NB4 (cell line): ENCODE measurements at places on chromosomes 1 and 21.

- DNase-seq, result peak; percentile 89
These were observed at the start of gene RAB4A for GRCh38 chr1:229270547-229271447. Gene RAB4A, plus strand, starts transcription at chr1:229271111. Its CDS starts 229 bp downstream, at chr1:229271340.

DNA sequence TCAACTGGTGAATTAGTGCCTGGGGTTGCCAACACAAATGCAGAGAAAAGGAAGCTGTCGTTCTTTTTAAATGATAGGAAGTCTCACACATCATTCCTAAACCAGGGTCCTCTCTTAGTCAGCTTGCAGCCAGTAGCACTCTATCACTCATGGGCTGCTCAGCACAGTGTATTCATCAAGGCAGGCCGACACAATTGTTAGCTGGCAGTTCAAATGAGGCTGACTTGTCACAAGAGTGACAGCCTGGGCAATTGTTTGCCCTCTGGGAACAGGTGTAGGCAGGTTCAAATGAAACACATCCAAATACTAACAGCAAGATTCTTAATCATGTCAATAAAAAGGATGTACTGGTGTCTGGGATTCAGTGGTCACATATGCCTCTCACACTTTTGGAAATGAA is 76.9 kb downstream of the ERICH3 start:
- no peak for DNase-seq

DNA sequence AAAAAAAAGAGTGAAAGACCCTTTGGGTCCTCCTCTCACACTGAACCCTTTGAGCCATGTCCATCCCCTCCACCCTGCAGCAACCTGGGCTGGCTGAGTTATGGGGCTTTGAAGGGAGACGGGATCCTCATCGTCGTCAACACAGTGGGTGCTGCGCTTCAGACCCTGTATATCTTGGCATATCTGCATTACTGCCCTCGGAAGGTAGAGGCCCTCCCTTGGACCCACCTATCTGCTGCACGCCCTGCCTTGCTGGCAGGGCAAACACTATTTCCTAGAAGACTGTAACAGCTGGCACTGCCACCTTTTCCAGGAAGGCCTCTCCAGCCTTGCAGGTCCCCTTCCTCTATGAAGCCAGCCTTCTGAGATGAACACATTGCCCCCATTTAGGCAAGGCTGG is 1.1 kb downstream of the SLC50A1 start:
- DNase-seq, result peak; percentile 35

GRCh38 chr1:167473761-167474160 is 44.6 kb downstream of the CD247 start:
- DNase-seq, result no peak

- DNase-seq, result peak; percentile 76
These were observed 376 bp downstream of the SF3A3 start for GRCh38 chr1:37989361-37989930.

GRCh38 chr1:22619798-22620197 is 16.6 kb upstream of the C1QA start:
- DNase-seq, result peak; percentile 47

- DNase-seq, result no peak
These were observed 216.5 kb downstream of the URB2 start for GRCh38 chr1:229842302-229843255.

GRCh38 chr21:34642211-34643075 is 26.4 kb upstream of the CLIC6 start:
- DNase-seq, result peak; percentile 39

DNA sequence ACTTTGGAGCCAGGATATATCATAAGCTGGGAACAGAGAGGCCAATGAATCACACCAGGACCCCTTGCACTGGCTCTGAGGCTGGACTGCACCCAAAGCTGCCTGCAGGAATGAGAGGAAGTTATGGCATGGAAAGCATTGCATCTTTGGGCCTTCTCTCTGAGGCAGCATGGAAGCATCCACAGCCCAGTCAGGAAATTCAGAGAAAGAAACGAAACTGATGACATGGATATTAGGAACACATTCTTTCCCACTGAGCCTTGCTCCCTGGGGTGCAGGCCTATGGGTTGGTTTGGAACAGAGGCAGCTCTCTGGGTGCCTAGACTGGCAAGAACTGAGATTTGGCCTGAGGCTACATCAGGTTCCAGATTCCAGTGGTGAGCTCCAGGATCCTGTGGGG is 98.6 kb downstream of the NGF start:
- DNase-seq, result no peak

DNA sequence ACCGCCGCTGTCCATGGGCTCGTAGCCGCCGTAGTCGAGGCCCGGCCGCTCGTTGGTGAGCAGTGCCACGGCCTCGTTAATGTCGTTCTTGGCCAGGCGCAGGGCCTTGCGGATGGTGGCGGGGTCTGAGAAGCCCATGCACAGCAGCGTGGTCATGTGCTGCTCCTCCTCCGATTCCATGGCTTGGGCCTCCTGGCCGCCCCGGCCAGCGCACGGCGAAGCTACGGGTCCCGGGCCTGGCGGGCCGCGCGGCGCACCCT is 300 bp downstream of the USP24 start:
- DNase-seq, result peak; percentile 57

- DNase-seq, result no peak
These were observed 78.6 kb upstream of the CSF3R start for GRCh38 chr1:36561361-36561724.

DNA sequence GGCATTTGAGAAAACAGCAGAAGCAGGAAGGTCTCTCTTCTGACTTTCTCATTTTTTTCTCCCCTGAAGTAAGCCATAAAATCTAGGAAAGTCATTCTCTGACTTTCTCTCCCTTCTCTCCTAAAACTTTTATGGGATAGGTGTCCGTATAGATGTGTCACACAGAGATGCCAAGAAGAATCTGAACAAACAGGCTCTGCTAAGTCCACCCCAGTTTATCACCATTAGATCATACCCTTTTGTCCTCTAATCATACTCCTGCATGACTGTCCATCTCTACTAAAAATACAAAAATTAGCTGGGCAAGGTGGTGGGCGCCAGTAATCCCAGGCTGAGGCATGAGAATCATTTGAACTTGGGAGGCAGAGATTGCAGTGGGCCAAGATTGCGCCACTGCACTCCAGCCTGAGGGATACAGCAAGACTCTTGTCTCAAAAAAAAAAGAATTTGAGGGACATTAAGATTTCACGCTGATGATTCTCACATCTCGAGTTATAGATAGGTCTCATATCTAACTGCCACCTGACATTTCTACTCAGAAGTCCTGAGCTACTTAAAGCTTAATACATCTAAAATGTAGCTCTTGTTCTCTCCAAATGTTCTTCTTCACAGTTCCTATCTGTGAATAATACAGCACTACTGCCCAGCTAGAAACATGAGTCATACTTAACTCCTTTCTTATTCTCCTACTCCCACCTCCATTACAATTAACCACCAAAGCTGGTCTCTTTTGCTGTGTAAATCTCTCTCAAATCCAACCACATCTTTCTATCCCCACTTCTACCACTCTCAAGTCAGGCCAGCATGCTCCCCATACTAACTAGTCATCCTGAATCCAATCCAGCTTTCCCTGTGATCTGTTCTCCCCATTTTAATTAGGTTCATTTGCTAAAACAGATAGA is 47.7 kb downstream of the ZNF644 start:
- peak; percentile 76 for DNase-seq

DNA sequence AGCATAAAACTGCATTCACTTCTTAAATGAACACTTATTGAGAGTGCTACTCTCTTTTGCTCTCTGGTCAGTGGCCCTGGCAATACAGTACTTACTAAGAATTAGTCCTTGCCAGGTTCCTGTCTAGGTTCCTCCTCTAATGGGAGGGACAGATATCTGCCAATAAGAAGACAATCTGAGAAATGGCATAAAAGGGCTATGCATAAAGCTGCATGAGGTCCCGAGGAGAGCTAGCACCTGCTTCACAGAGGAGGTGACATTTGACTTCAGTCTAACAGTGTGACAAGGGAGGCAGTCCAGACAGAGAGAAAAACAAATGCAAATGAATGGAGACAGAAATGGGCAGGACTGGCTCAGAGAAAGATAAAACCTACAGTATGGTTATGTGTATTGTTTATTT is 357.1 kb upstream of the SGIP1 start:
- DNase-seq, result no peak

- no peak for DNase-seq
These were observed 120.5 kb downstream of the CAMTA1 start for GRCh38 chr1:6905790-6906189.

GRCh38 chr1:89815040-89815439 is 5.8 kb upstream of the LRRC8D start:
- no peak for DNase-seq

DNA sequence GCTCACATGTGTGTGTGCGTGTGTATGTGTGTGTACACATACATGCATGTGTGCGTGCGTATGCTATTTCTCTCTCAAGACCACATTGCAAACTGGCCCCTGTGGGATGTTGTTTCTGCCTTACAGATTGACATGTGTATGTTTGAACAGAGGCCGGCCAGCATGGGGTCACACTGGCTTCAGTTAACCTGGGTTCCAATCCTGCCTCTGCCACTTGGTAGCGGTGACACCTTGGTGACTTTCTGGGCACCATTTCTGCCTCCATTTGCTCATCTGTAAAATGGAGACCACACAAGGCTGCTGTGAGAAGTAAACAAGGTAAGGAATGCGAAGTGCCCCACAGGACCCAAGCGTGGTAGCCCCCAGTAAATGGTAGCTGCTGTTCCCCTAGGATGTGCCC is 51.7 kb downstream of the TCP10L start:
- no peak for DNase-seq

GRCh38 chr1:23450894-23451293 is 26.3 kb upstream of the TCEA3 start:
- no peak for DNase-seq

- no peak for DNase-seq
These were observed 172.4 kb downstream of the CACNA1E start for GRCh38 chr1:181655756-181656155.

- peak; percentile 12 for DNase-seq
These were observed 71.6 kb downstream of the XCL2 start for GRCh38 chr1:168472223-168472622.

- DNase-seq, result no peak
These were observed 61.9 kb downstream of the PRDM2 start for GRCh38 chr1:13761883-13762282.

DNA sequence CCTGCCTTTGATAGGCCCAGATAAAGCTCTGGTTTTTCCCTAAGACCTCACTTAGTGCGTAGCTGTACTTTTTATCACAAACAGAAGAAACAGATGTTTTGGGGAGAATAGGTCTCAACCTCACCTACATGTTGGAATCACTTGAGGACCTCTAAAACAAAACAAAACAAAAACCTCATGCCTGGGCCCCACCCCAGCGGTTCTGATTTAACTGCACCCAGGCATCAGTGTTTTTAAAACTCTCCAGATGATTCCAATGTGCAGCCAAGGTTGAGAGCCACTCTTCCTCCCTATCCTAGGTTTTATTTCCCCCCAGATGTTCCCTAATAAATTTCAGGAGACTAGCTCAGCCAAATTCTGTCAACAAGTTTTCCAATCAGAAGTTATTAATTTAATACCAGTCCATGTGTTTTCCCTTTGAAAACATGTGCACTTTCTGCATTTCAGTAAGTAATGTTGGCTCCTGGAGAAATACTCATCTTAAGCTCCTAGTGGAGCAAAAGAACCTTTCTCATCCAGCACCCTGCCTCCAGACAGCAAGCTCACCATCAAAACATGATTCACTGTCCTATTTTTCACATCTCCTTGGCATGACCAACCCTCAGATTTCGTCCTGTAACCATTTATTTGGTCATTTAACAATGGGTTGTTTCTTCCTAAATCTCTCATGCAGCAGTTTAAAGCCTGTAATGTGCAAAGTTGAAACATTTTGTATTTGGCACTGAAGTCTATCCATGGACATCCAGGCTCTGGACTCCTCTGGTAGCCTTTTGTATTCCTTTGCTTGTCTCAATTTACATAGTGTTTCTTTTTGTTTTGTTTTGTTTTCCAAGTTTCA is 27.5 kb downstream of the LRRC8C start:
- DNase-seq, result no peak

DNA sequence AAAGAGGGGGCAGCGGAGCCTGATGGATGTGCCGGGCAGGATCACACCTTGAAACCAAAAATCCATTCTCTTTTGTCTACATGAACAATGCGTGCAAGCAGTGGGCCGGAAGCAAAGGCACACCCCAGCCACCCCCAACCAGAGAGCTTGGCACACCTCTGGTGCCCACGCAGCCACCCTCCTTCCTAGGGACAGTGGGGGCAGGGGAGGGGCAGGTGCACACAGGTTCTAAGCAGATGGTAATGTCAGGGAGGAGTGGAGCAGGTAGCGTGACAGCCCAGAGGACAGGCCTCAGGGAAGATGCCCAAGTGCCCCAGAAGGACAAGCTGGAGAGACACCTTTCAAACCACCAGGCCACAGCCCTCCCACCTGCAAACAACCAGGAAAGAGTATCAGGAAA is 36.5 kb downstream of the SYF2 start:
- no peak for DNase-seq

- no peak for DNase-seq
These were observed 31.0 kb downstream of the KRTAP24-1 start for GRCh38 chr21:30251781-30252180.

GRCh38 chr1:175911138-175911537 is 167.7 kb upstream of the TNR start:
- no peak for DNase-seq

DNA sequence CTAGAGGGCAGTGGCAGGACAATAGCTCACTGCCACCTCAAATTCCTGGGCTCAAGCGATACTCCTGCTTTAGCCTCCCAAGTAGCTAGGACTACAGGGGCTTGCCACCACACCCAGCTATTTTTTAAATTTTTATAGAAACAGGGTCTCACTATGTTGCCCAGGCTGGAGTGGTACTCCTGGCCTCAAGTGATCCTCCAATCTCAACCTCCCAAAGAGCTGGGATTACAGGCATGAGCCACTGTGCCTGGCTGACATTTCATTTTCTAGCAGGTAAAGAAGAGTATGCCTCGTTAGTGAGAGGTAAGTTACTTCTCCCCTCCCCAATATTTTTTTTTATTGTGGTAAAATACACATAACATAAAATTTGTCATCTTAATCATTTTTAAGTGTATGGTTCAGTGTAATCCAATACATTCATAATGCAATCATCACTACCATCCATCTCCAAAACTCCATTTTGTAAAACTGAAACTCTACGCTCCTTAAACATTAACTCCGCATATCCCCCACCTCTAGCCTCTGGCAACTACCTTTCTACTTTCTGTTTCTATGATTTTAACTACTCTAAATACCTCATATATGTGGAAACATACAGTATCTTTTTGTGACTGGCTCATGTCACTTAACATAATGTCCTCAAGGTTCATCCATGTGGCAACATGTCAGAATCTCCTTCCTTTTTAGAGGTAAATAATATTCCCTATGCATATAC is 22.4 kb downstream of the ZZZ3 start:
- no peak for DNase-seq
